ENCODE measurements at places on chromosomes 13 and 19.

- no peak for DNase-seq
These were observed 231.7 kb downstream of the GGACT start for GRCh38 chr13:100356889-100357288.

GRCh38 chr13:53007872-53008271, 20.7 kb upstream of the OLFM4 start:
- DNase-seq, result no peak

DNA sequence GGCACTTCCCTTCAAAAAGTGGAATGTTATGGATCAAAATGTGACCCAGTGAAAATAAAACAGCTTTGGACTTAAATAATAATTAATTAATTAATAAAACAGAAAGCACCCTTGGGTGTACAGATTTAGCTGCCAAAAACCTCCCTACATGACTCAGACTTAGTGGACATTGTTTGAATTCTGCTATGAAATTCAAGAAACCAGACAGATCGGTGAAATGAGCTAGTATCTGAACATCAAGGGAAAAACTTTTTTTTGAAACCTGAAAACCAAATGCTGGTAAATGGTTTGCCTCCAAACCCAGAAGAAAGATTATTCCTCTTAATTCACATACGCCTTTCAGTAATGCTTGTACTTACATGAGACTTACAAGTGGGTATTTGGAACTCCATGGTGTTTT, 33.5 kb downstream of the SOX21 start:
- DNase-seq, result no peak

GRCh38 chr13:39148513-39148961, 110.3 kb downstream of the NHLRC3 start:
- no peak for DNase-seq

DNA sequence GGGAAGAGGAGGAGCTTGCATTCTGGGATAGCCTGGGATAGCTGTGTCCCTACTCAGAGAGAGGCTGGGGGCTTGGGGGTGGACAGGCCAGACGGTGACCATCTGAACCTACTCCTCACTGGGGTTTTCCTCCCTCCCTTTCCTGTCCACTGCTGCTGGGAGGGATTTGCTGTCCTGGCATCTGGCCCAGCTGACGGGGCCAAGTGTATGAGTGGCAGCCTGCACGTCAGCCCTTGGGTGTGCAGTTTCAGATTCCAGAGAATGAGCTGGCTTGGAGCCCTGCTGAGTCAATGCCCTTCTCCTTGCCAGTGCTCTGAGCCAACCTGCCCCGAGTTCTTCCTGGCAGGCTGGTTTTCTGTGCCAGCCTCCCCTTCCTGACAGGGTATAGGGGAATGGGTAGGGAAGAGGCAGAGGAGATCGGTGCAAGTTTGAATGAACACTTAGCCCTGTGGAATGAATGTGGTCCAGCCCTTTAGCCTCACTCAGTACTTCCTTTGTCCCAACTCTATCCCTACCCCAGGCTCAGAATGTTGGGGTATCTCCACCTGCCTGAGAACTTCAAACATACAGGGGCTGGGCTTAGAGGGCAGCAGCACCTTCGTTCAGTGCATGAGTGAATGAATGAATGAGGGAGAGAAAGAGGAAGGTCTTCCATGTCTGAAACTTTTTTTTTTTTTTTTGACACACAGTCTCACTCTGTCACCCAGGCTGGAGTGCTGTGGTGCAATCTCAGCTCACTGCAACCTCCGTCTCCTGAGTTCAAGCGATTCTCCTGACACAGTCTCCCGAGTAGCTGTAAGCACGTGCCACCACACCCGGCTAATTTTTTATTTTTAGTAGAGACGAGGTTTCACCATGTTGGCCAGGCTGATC, 1.8 kb upstream of the ANGPTL4 start:
- no peak for DNase-seq

DNA sequence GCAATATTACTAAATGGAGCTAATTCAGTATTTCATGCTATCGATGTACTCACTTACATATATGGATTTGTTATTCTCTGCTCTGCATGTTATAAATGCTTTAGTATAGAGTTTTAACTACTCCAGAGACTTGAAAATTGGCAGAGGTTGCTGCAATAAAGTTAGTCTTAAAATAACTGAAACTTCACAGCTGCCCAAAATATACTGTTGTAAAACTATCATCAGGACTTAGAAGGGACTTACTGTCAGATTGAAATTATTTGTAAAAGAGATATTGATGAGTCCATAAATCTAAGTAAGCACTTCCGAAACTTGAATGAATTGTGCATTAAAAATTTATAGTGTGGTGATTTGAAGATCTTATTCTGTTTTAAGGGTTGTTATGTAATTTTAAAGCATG, 1178.2 kb upstream of the PCDH20 start:
- no peak for DNase-seq

DNA sequence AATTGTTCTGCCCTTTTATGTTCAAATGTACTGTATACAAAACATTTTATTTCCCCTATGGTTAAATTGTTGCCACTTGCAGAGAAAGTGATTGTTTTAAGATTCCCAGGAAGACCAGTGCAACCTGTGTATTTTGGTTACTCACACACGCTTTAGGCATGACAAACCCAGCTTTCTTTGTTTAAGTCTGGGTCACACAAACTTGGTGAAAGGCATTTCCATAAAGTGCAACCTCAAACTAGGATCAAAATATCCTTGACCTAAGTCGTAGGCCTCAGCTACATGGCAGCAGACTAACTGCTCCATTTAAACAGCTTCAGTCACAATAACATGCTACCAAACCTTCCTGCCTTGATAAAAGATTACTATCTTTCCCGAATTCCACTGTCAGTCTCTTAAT, 639.0 kb upstream of the PRR20A start:
- no peak for DNase-seq

- no peak for DNase-seq
These were observed 63.7 kb downstream of the KLF12 start for GRCh38 chr13:74070513-74070912.

GRCh38 chr19:7505288-7505681, 10.6 kb upstream of the ZNF358 start:
- no peak for DNase-seq

All from activated CD8-positive, alpha-beta memory T cell treated with anti-CD3 and anti-CD28 coated beads for 24 hours (primary cell).